ENCODE measurements at places on chromosomes 6 and 20. TPM values are rescaled to one million over a fixed set of nuclear protein-coding genes. Genes with fewer than 3 reads are reported as not detected.

TSPO2 gene
- total RNA-seq, result not detected

HS3ST5 gene
- 3.7 TPM for total RNA-seq

MUC21 gene
- total RNA-seq, result not detected

VSTM2L gene
- 1.3 TPM for total RNA-seq

ENPP1 gene
- total RNA-seq, result 45.3 TPM

RBPJL gene
- not detected for total RNA-seq

WASF1 gene
- 14.5 TPM for total RNA-seq

NINL gene
- total RNA-seq, result 11.3 TPM

RNF8 gene
- total RNA-seq, result 21.7 TPM

SYNDIG1 gene
- 2.2 TPM for total RNA-seq

C4B gene
- 4.7 TPM for total RNA-seq

TMEM217 gene
- 3.4 TPM for total RNA-seq

KHDC1L gene
- not detected for total RNA-seq

RAD21L1 gene
- total RNA-seq, result not detected

HTR1B gene
- 0.79 TPM for total RNA-seq

CFB gene
- 6.5 TPM for total RNA-seq

KIFC1 gene
- 7.5 TPM for total RNA-seq

PSORS1C1 gene
- 0.48 TPM for total RNA-seq

PGC gene
- not detected for total RNA-seq

KHDC1 gene
- 2.6 TPM for total RNA-seq

TGM2 gene
- total RNA-seq, result 75.7 TPM

TINAG gene
- total RNA-seq, result 0.16 TPM

GPLD1 gene
- total RNA-seq, result 4.8 TPM

TRAPPC3L gene
- total RNA-seq, result 0.42 TPM

FRMD1 gene
- 0.21 TPM for total RNA-seq

SLC35F1 gene
- total RNA-seq, result 9.1 TPM

CABLES2 gene
- total RNA-seq, result 2.1 TPM

PTCRA gene
- not detected for total RNA-seq

HTR1E gene
- total RNA-seq, result 0.26 TPM

HCK gene
- total RNA-seq, result 8.3 TPM

DCDC2 gene
- total RNA-seq, result 4.3 TPM

Data from urinary bladder (tissue), 4 donors.